ENCODE measurements at places on chromosomes 7 and 10.
A peak's percentile ranks its signal among the peaks of the same experiment; 100 is the strongest.

DNA sequence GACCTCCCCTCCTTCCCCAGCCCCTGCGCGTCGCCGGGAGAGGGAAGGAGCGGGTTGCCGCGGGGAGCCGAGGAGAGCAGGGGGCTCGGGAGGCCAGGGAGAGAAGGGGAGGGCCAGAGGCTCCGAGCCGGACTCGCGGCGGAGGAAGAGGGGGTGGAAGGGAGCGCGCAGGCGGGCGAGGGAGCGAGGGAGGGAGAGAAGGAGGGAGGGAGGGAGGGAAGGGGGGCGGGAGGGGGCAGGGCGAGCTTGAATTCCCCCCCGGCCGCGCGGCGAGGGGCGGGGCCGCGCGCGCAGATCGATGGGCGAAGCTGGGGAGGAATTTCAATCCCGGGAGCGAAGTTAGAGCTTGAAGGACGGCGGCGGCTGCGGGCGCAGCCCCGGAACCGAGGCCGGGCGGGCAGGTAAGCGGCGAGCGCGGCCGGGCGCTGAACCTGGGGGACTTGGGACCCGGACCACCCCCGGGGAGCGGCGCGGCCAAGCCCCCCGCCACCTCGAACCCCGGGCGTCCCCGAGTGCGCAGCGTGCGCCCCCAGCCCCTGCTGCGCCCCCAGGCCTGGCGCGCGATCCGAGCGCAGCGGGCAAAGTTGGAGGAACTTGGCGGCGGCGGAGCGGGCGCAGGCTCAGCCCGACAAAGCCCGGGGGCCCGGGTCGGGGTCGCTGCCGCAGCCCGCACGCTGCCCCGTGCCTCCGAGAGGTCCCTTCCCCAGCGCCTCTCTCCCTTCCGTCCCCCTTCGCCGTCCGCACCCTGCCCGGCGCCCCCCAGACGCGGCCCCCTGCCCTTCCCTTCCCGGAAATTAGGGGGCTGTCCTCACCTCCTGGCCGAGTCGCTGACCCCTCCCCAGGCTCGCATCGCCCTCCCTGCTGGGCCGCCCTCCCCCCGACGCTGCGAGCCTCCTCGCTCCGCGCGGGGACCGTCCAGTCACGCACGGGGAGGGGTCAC, at the start of gene ELFN1:
ELFN1 (plus strand) TSS at position 324 of the 940 bp plus-strand sequence. CDS start 74,320 bp downstream, outside the sequence.
- no peaks in the 10 kb centered on the region for H3K36me3 ChIP-seq
- no peaks in the 10 kb centered on the region for H3K4me1 ChIP-seq
- H3K27me3 ChIP-seq, result no peaks in the 10 kb centered on the region
- no peak within 1 kb of the TSS for H3K27ac ChIP-seq

- no peaks in the 10 kb centered on the region for H3K36me3 ChIP-seq
- H3K4me3 ChIP-seq, result no peak overlapping the region
- no peaks in the 10 kb centered on the region for H3K27me3 ChIP-seq
- DNase-seq, result no peak
- H3K4me1 ChIP-seq, result no peaks in the 10 kb centered on the region
- H3K27ac ChIP-seq, result no peak overlapping the region
These were observed 126.2 kb upstream of the KLF6 start for GRCh38 chr10:3911241-3911640.

- no peak overlapping the region for H3K27ac ChIP-seq
- DNase-seq, result no peak
These were observed 7.7 kb downstream of the PTN start for GRCh38 chr7:137335814-137336213.

DNA sequence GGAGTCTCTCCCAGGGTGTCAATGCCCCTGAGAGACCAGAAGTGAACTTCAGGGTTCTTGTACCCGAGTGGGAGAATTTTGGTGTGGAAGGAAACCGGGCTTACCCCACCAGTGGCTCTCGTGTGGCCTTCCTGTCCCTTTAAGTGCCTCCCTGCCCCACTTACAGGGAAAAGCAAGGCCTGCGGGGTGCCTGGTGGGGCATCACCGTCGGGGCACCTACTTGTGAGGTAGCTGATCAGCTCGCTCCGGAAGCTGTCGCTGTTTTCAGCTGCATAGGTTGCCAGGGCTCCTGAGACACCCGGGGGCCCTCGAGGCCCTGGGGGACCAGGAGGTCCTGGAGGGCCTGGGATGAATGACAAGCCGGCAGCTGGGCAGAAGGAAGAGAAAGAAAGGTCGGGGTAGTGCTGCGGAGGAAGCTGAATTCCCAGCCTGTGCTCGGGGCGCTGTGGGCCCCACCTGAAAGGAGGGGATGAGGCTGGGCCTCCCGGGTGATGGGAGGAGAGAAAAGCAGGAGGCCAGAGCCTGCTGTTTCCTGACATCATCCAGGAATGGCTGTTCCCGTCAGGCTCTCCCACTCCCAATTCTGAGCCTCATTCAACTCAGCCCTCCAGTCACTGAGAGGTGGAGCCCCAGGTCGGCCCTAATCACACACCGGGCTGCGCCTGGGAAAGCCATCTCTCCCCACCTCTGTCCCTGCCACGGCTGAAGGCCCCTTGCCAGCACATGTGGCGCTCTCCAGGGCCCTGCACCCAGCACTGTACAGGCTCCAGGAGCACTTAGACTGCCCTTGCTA, 51.1 kb downstream of the COL17A1 start:
- H3K4me1 ChIP-seq, result no peaks in the 10 kb centered on the region
- H3K27me3 ChIP-seq, result no peaks in the 10 kb centered on the region
- H3K36me3 ChIP-seq, result no peaks in the 10 kb centered on the region
- H3K4me3 ChIP-seq, result no peak overlapping the region
- no peak for DNase-seq
- no peak overlapping the region for H3K27ac ChIP-seq

GRCh38 chr10:3068968-3069737, 1.8 kb downstream of the PFKP start:
- H3K27me3 ChIP-seq, result no peaks in the 10 kb centered on the region
- DNase-seq, result peak; percentile 76
- peak overlapping the region; percentile 88 for H3K4me3 ChIP-seq
- H3K36me3 ChIP-seq, result no peaks in the 10 kb centered on the region
- H3K4me1 ChIP-seq, result peaks cover 4% of the 10 kb centered on the region

DNA sequence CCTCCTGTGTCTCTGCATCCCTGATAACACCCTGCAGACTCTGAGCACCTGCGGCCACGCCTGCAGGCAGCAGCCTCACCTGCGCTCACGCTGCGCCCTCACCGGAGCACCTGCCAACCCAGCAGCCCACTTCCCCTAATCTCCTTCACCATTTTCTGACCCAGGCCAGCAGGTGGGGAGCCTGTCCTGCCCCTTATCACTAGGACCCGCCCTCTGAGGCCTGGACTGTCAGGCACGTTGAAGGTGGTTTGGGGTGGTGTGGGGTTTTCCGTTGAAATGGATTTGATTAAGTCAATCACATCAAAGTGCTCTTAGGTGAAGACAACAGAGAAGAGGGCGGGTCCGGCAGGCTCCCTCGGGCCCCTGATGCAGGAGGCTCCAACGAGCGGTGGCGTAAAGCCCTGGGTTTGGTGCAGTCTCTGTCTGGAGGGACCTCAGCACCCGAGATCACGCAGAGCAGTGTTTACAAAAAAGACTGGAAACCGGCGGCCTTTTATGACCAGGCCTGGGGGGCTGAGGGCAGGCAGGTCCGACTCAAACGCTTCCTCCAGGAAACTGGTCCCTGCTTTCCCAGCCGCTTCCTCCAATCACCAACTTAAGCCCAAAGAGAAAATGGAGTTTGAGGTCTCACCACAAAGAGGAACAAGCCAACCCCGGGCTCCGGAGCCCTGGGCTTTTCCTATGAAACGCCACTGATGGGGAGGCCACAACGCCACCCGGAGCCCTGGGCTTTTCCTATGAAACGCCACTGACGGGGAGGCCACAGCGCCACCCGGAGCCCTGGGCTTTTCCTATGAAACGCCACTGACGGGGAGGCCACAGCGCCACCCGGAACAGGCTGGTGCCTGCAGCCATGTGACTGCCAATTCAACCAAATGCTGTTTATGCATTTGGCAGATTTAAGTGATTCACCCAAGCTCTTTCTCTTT, 45.5 kb downstream of the DPYSL4 start:
- H3K27me3 ChIP-seq, result no peaks in the 10 kb centered on the region
- H3K4me3 ChIP-seq, result no peak overlapping the region
- no peaks in the 10 kb centered on the region for H3K36me3 ChIP-seq
- no peaks in the 10 kb centered on the region for H3K4me1 ChIP-seq

- H3K36me3 ChIP-seq, result no peaks in the 10 kb centered on the region
- no peaks in the 10 kb centered on the region for H3K27me3 ChIP-seq
- no peak overlapping the region for H3K27ac ChIP-seq
- DNase-seq, result no peak
- H3K4me1 ChIP-seq, result no peaks in the 10 kb centered on the region
- H3K4me3 ChIP-seq, result no peak overlapping the region
These were observed 13.7 kb downstream of the SRGN start for GRCh38 chr10:69101451-69102095.

GRCh38 chr10:102676534-102677315, 32.4 kb downstream of the TRIM8 start:
- H3K4me3 ChIP-seq, result no peak overlapping the region
- no peak overlapping the region for H3K27ac ChIP-seq
- no peaks in the 10 kb centered on the region for H3K4me1 ChIP-seq
- H3K27me3 ChIP-seq, result no peaks in the 10 kb centered on the region
- no peak for DNase-seq
- H3K36me3 ChIP-seq, result no peaks in the 10 kb centered on the region

- no peak overlapping the region for H3K27ac ChIP-seq
- no peak for DNase-seq
- no peaks in the 10 kb centered on the region for H3K36me3 ChIP-seq
- no peaks in the 10 kb centered on the region for H3K27me3 ChIP-seq
These were observed 157.0 kb upstream of the MKLN1 start for GRCh38 chr7:131170440-131171271.

DNA sequence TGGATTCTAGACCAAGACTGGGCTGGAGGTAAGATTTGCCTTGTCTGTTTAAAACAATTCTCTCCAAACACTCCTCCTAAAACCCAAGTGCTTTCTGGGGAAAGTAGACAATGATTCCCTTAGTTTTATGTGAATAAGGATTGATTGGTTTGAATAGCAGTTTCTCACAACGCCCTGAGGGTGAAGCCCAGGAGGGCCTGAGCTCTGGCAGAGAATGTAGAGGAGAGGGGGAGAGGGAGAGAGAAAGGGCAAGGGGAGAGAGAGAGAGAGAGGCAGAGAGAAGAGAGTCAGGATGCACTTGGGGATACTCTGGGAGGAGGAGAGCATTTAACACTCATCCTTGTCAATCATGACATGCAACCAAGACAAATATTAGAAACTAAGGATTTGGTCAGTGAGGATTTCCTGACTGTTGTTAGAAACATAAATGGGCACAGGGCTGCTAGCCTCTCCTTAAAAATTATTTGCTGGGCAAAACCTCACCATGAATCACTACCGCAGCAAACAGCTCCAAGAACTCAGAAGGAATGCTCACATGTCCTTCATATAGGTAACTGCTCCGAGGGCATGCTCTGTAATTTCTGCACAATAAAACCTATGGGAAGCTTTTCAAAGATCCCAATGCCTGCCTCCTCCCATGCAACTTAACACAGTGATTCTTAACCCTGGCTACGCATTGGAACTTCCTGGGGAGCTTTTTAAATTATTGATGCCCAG, 55.2 kb upstream of the RAPGEF5 start:
- no peaks in the 10 kb centered on the region for H3K36me3 ChIP-seq
- H3K4me1 ChIP-seq, result no peaks in the 10 kb centered on the region
- no peak for DNase-seq
- no peak overlapping the region for H3K27ac ChIP-seq

DNA sequence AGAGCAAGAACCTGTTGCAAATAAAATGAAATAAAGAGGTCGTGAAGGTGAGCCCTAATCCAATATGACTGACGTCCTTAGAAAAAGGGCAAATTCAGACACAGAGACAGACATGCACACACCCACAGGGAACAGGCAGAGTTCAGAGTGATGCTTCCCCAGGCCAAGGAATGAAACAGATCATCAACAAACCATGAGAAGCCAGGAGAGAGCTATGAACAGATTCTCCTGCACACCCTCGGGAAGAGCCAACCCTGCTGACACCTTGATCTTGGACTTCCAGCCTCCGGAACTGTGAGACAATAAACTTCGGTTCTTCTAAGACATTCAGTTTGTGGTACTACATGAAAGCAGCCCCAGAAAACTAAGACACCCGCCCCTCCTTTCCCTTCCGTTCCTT, 290.4 kb upstream of the KLF6 start:
- no peaks in the 10 kb centered on the region for H3K27me3 ChIP-seq
- no peak for DNase-seq
- no peak overlapping the region for H3K4me3 ChIP-seq
- H3K36me3 ChIP-seq, result no peaks in the 10 kb centered on the region
- H3K4me1 ChIP-seq, result peaks cover 4% of the 10 kb centered on the region
- H3K27ac ChIP-seq, result peak overlapping the region; percentile 48

GRCh38 chr7:130281260-130281659, 11.7 kb upstream of the CPA4 start:
- H3K4me1 ChIP-seq, result no peaks in the 10 kb centered on the region
- no peak for DNase-seq
- H3K4me3 ChIP-seq, result no peak overlapping the region
- no peak overlapping the region for H3K27ac ChIP-seq
- H3K36me3 ChIP-seq, result no peaks in the 10 kb centered on the region

GRCh38 chr7:148422030-148422429, 168.5 kb upstream of the C7orf33 start:
- H3K4me3 ChIP-seq, result no peak overlapping the region
- H3K36me3 ChIP-seq, result no peaks in the 10 kb centered on the region
- H3K27me3 ChIP-seq, result no peaks in the 10 kb centered on the region
- no peak for DNase-seq

DNA sequence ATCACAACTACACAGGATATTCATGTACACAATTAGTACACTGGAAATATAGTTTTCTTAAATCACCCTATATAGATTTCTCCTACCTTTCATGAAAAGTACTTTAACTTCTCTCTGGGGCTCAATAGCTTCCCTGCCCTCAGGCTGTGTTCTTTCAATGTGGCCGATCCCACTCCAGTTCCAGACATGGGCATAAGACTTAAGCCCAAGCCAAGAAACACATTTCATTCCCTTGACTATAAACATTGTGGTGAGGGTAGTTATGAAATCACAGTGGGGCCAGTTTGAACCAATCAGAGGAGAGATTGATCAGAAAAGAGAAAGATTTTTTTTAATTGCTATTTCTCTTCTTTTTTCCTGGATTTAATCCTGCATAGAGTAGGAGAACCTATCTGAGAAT, 904.6 kb upstream of the SORCS1 start:
- H3K4me1 ChIP-seq, result no peaks in the 10 kb centered on the region
- no peak overlapping the region for H3K4me3 ChIP-seq
- DNase-seq, result no peak
- H3K27ac ChIP-seq, result no peak overlapping the region
- no peaks in the 10 kb centered on the region for H3K36me3 ChIP-seq
- no peaks in the 10 kb centered on the region for H3K27me3 ChIP-seq

DNA sequence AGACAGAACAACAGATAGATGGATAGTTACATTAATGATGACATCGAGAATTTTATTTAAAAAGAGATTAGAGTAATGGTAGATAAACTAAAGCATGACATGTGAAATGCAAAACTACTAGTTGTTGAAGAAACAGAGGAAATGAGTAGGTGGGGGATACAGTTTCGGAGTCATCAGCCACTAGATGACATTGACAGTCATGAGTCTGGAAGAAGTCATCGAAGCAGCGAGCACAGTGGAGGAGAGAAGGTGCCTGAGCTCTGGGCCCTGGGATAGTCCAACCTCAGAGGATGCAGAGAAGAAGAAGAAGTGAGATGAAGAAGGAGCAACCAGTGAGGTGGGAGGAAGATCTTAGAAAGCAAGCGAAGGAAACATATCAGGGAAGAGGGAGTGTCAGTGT, 20.2 kb upstream of the SEC61A2 start:
- no peaks in the 10 kb centered on the region for H3K27me3 ChIP-seq
- peaks cover 8% of the 10 kb centered on the region for H3K36me3 ChIP-seq
- no peak overlapping the region for H3K27ac ChIP-seq
- no peak overlapping the region for H3K4me3 ChIP-seq

GRCh38 chr7:8111282-8111960, 142.8 kb downstream of the GLCCI1 start:
- no peak for DNase-seq
- H3K4me1 ChIP-seq, result no peaks in the 10 kb centered on the region
- no peak overlapping the region for H3K27ac ChIP-seq
- no peak overlapping the region for H3K4me3 ChIP-seq
- no peaks in the 10 kb centered on the region for H3K36me3 ChIP-seq
